ENCODE measurements at places on chromosomes 11 and 22. TPM values are rescaled to one million over a fixed set of nuclear protein-coding genes. Genes with fewer than 3 reads are reported as not detected.
A peak's percentile ranks its signal among the peaks of the same experiment; 100 is the strongest.

DNA sequence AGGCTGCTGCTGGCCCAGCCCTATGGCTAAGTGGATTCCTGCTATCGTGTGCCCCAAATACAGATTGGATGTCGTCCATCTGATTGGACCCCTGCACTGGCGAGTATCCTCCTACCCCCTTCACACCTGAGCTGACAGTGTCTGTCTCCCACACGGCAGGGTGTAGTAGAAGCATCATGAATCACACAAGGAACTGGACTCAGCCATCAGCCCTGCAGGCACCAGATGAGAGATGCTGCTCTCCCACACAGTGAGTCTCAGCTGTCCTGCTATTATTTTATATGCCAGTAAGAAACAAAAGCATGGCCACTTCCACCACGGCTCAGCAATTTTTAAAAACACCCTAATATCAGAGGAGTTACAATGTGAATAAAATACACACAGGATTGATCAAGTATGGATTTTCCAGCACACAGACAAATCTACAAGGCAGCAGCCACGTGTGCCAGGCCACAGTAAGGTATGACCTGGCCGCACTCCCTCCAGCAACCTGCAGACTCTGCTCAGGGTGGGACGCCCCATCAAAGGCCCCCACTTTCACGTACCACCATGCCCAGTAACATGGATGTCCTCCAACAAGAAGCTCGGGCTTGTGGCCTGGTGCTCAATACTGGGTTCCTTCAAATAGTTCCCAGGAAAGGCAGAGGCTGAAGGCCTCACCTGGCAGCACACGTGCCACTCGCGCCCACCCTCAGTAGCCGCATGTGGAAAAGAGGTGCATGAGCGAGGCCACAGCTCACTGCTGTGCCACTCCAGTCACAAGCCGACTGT is 16.4 kb upstream of the SLC25A1 start:
- DNase-seq: no peak

Gene C22orf42
- not detected for total RNA-seq

Gene KRTAP5-1
- total RNA-seq: not detected

- no peak for DNase-seq
Observed at GRCh38 chr22:25570486-25570885, 6.0 kb downstream of the GRK3 start.

DNA sequence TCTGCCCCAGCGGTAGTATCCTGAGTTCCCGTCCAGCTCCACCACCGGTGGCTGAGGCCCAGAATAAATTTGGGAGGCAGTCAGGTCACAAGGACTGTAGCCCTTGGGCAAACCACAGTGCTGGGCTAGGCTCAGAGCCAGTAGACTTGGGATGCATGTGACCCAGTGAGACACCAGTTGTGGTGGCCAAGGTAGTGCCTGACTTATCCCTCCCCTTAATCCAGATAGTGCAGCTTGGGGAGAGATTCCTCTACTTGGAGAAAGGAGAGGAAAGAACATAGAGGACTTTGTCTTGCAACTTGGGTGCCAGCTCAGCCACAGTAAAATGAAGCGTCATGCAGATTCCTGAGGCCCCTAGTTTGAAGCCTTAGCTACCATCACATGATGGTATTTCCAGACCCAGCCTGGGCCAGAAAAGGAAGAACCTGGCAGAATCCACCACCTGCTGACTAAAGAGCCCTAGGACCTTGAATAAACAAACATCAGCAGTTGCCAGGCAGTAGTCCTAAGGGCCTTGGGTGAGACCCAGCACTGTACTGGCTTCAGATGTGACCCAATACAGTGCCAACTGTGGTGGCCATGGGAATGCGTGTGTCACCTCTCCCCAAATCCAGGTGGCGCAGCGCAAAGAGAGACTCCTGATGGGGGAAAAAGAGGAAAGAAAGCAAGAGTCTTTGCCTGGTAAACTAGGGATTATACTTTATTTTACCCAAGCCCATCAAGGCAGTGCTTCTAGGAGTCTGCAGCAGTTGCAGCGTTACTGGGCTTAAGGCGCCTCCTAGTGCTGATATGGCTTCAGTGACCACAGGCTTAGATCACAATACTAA is 17.0 kb upstream of the DDX10 start:
- peak; percentile 82 for DNase-seq

DNA sequence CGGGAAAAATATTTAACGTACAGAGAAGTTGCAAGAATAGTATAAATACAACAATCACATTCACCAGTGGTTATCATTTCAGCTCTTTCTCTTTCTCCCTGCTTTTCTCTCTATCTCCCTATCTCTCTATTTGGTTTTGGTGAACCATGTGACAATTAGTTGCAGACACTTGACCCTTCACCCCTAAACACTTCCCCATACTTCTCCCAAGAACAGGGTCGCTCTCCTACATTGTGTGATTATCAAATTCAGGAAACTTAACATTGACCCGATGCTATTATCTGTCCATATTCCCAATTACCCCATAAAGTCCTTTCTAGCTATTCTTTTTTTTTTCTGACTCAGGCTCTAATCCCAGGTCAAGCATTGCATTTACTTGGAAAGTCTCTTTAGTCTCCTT is 4.8 kb upstream of the CYB5R3 start:
- DNase-seq: no peak

Gene COX8A
- 255 TPM for total RNA-seq

Gene RIMBP3C
- 0.26 TPM for total RNA-seq

DNA sequence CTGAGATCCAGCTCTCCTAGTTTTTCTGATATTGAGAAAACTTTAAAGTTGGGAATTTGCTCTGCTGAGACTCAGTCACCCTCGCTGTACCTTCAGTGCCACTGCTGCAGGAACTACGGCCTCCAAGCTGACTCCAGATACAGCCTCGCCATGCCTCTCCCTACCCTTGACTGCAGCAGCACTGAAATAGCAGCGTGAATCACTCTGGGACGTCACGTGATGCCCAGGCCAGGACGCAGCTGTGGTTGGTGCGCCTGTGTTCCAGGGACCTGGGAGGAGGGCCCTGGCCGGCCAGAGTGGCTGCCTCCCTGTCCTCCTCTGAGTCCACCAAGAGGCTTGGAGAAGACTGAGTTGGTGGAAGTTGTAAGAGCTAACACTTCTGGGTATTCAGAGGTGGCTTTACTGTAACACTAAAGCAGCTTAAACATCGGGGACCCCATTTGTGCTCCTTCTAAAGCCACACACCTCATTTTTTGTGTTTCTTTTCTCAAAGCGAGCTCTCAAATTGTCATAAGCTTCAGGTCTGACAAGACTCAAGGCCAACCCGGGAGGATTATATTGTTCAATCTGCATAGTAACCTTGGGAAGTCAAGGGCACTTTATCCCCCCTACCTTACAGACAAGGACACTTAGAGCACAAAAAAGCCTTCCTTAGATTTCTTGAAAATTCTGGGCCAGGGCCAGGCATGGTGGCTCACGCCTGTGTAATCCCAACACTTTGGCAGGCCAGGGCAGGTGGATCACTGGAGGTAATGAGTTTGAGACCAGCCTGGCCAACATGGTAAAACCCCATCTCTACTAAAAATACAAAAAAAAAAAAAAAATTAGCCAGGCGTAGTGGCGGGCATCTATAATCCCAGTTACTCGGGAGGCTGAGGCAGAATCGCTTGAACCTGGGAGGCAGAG is 4.2 kb upstream of the STIP1 start:
- peak; percentile 70 for DNase-seq

- DNase-seq: peak; percentile 57
Observed at GRCh38 chr22:49930596-49931412, 12.4 kb downstream of the CRELD2 start.

- no peak for DNase-seq
Observed at GRCh38 chr22:25012741-25013143, 60.2 kb downstream of the KIAA1671 start.
